ENCODE measurements at places on chromosomes 2 and 18. TPM values are rescaled to one million over a fixed set of nuclear protein-coding genes. Genes with fewer than 3 reads are reported as not detected.

- no peaks in the 10 kb centered on the region for H3K27me3 ChIP-seq
- no peaks in the 10 kb centered on the region for H3K4me1 ChIP-seq
- DNase-seq = no peak
- H3K27ac ChIP-seq = no peak overlapping the region
- H3K4me3 ChIP-seq = no peak overlapping the region
These were observed 20.6 kb downstream of the CHN1 start for GRCh38 chr2:174984561-174984960.

- H3K27ac ChIP-seq = no peak overlapping the region
- no peaks in the 10 kb centered on the region for H3K36me3 ChIP-seq
- no peaks in the 10 kb centered on the region for H3K27me3 ChIP-seq
- DNase-seq = no peak
- H3K4me3 ChIP-seq = no peak overlapping the region
These were observed 78.9 kb upstream of the DAPL1 start for GRCh38 chr2:158716121-158716791.

- no peaks in the 10 kb centered on the region for H3K4me1 ChIP-seq
- no peaks in the 10 kb centered on the region for H3K27me3 ChIP-seq
- no peak overlapping the region for H3K4me3 ChIP-seq
- no peaks in the 10 kb centered on the region for H3K36me3 ChIP-seq
- no peak overlapping the region for H3K27ac ChIP-seq
These were observed 158.9 kb upstream of the MEIS1 start for GRCh38 chr2:66275984-66276383.

- H3K27me3 ChIP-seq = no peaks in the 10 kb centered on the region
- H3K4me3 ChIP-seq = no peak overlapping the region
- no peak overlapping the region for H3K27ac ChIP-seq
- no peaks in the 10 kb centered on the region for H3K36me3 ChIP-seq
- peak; percentile 20 for DNase-seq
- H3K4me1 ChIP-seq = peaks cover 9% of the 10 kb centered on the region
These were observed 127.5 kb downstream of the CD8B2 start for GRCh38 chr2:106614511-106615291.

DNA sequence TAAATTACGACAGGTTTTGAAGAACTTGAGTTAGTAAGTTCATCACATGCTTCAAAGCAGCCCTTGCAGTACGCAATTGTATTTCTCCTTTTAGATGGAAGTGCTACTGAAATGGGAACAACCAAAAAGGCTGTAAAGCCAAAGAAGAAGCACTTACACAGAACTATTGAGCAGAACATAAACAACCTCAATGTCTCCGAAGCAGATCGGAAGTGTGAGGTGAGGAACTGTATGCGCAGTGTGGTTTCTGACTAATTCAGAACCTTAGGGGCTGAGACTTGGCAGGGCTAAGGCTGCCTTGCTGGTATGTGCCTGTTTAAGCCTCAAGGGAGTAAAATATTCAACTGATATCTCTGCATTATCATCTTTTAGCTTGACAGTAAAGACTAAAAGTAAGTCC lies 8.4 kb downstream of the NCAPH start:
- H3K4me1 ChIP-seq = no peaks in the 10 kb centered on the region
- H3K4me3 ChIP-seq = no peak overlapping the region
- H3K36me3 ChIP-seq = no peaks in the 10 kb centered on the region
- H3K27ac ChIP-seq = no peak overlapping the region
- DNase-seq = no peak

The PAX8 gene
- total RNA-seq = not detected

The CYTIP gene
- total RNA-seq = 4.9 TPM
